Left lung (tissue), 14 donors: ENCODE measurements at places on chromosomes 11 and 22. TPM values are rescaled to one million over a fixed set of nuclear protein-coding genes. Genes with fewer than 3 reads are reported as not detected.

CCDC73 gene
- 0.18 TPM for total RNA-seq

LDLRAD3 gene
- total RNA-seq: 14.4 TPM

SLCO2B1 gene
- total RNA-seq: 145 TPM

ELF5 gene
- 5.1 TPM for total RNA-seq

DNA sequence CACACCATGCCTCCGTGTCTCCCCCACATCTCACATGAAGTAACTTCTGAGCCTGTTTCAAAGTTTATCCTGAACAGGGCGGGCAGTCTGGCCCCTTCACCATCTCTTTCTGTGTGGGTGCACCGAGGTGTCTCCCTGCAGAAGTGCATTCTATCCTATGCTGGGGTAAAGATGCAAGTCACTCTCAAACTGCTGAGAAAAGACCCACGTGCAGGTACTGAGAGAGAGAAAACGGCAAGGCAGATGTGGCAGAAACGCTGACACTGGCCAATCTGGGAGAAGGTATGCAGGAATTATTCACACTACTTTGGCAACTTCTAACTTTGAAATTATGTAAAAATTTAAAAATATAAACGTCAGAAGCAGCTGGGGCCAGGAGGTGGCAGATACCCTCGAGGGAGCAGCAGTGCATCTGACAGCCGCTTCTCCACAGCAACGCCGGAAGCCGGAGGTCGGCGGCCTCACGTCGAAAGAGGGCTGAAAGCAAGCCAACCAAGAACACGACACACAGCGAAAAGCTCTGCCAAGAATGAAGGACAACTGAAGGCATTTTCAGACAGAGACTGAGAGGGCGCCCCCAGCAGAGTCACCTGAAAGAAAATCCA lies 34.2 kb upstream of the MOB2 start:
- DNase-seq: no peak

GRCh38 chr11:61783717-61784505 lies 8.5 kb downstream of the TMEM258 start:
- DNase-seq: no peak

- DNase-seq: no peak
Observed at GRCh38 chr22:27329966-27330645, 471.4 kb downstream of the MN1 start.

- no peak for DNase-seq
Observed at GRCh38 chr11:76700177-76701100, 29.9 kb upstream of the LRRC32 start.

GRCh38 chr11:116976941-116977570 lies 121.2 kb downstream of the SIK3 start:
- DNase-seq: no peak

DNA sequence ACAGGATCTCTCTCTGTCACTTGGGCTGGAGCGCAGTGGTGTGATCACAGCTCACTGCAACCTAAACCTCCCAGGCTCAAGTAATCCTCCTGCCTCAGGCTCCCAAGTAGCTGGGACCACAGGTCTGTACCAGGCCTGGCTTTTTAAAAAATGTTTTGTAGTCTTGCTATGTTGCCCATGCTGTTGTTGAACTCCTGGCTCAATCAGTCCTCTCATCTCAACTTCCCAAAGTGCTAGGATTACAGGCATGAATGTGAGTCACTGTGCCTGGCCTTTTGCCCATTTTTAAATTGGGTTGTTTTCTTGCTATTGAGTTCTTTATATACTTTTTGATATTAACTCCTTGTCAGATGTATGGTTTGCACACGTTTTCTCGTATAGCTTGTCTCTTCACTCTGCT lies 33.0 kb upstream of the PITPNB start:
- no peak for DNase-seq

- no peak for DNase-seq
Observed at GRCh38 chr11:44819346-44819745, 92.6 kb downstream of the TSPAN18 start.

DNA sequence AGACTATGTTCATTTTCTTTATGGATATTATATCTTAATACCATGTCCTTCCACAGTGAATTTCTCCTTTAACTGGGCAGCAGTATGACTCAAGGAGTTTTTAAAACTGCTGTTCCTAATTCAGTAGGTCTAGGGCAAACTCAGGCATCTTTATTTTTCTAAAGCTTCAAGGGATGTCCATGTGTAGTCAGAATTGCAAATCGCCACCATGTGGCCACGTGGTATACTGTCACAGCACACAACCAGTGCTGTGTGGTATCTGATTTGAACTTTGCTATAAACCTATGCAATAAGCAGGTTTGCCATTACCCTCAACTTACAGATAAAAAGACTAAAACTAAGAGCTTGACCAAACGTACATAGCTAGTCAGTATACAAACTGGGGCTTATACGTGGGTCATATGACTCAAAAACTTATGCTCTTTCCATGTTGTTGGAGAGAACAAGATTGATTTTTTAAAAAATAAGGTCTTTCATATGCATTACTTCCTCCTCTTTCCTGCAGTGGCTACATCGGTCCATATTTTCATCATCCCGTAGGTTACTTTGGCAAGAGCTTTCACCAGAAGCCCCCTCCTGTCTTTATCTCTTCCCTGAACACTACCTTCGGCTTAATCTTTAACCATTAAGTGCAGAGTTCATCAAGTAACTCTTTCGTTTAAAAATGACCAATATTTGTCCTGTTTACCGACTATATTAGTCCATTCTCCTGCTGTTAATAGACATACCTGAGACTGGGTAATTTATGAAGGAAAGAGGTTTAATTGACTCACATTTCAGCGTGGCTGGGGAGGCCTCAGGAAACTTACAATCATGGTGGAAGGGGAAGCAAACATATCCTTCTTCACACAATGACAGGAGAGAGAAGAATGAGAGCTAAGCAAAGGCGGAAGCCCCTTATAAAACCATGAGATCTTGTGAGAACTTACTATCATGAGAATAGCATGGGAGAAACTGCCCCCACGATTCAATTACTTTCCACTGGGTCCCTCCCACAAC lies 8.0 kb upstream of the HTATIP2 start:
- DNase-seq: no peak

- DNase-seq: no peak
Observed at GRCh38 chr11:118877487-118878162, 6.1 kb upstream of the CXCR5 start.

DNA sequence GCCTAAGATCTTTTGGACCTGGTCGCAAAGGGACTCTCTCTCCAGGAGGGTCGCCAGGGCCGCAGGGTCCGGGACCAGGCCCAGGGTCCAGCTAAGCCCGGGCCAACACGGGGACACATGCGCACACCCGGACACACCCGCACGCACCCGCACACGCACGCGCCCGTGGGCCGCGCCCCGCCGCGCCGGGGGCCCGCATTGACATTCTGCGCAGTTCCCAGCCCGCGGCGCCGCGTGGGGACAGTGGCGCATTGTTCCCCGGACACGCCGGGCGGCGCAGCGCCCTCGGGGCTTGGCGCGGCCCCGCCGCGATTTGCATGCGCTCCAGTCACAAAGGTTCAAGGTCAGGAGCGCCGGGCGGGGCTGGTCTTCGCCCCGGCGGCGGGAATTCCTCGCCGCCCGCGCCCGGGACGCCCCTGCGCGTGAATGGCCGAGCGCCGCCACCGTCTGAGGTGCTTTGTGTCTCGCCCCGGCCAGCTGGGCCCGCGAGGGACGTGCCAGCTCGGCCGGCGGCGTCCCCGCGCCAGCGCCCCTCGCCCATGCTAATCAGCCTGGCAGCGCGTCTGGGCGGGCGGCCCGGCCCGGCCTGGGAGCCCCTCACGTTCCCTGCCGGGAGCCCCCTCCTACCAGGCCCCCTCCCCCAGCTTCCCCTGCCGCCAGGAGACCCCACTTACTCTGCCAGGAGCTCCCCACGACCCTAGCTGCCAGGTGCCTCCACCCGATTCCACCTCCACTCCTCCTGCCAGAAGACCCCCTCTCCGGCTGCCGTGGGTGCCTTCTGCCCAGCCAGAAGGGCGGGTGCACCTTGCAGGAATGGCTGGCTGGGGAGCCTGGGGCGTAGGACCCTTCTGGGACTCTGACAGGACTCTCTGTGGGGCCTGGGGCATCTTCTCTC lies 50.5 kb upstream of the WNT7B start:
- no peak for DNase-seq

DNA sequence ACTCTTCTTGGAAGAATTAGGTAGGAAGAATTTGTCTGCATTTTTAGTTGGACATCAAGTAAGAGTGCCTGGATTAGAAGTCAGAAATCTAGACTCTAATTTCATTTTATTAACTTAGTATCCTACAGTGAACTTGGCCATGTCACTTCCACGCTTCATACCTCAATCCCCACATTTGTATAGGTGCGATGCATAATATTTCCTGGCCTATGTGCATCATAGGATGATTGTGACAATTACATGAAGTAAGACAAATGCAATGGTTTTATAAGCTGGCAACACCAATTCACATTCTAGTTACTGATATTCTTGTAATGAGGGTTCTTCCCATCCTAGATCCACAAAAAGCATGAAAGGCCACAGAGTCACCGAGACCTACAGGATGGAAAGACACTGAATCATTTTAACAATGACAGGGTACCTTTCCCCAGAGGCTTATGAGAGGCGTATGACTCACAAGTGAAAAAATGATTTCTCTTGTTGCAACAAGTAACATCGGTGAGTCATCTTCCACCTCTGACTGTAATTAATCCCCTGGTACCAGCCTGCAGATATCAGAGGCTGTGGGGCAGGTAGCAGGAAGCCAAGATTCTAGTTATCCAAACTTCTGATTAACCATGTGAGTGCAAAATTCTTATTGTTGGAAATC lies 56.0 kb upstream of the OR5AK2 start:
- no peak for DNase-seq

GRCh38 chr11:60447846-60448245 lies 7.8 kb upstream of the MS4A1 start:
- DNase-seq: no peak
